ENCODE measurements at places on chromosomes 16 and 17. TPM values are rescaled to one million over a fixed set of nuclear protein-coding genes. Genes with fewer than 3 reads are reported as not detected.

- DNase-seq: no peak
Observed at GRCh38 chr17:35750526-35751395, 2.3 kb downstream of the GAS2L2 start.

- no peak for DNase-seq
Observed at GRCh38 chr16:86892509-86892908, 314.2 kb downstream of the FOXL1 start.

DNA sequence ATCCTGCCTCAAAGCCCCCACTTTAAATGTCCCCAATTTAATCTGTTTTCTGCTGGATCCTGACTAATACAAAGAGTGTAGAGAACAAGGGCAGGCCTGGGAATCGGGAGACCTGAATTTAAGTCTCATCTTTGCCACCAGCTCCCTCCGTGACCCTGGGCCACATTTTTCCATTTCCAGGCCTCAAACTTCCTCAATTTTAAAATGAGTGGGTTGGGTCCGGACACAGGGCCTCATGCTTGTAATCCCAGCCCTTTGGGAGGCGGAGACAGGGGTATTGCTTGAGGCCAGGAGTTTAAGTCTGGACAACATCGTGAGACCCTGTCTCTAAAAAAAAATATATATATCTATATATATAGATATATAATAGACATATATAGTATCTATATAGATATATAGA, 61.4 kb downstream of the SRL start:
- DNase-seq: no peak

Gene TMEM231
- total RNA-seq: 1.8 TPM

Gene FOXN1
- not detected for total RNA-seq

- DNase-seq: no peak
Observed at GRCh38 chr16:64206862-64207261, 915.0 kb downstream of the CDH11 start.

- DNase-seq: no peak
Observed at GRCh38 chr16:60261425-60261824, 1527.3 kb upstream of the GOT2 start.

DNA sequence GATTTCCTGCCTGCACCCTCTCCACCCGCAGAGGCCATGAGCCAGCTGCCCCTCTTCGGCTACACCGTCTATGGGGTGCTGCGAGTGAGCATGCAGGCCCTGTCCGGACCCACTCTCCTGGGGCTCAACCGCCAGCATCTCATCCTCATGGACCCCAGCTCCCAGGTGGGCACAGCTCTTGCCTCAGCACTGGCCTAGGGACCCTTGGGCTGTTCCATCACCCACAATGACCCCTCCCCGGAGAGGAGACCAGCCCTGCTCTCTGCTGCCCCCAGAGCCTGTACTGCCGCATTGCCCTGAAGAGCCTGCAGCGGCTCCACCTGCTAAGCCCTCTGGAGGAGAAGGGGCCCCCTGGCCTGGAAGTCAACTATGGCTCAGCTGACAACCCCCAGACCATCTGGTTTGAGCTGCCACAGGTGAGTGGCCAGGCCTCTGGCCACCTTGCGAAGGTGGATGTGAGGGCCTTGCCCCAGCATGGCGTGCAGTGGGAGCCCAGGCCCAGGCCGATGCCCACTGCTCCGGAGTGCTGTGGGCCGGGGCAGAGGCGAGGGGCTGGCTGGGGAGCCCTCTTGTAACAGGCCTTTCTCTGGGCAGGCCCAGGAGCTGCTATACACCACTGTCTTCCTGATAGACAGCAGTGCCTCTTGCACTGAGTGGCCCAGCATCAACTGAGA, 7.3 kb upstream of the SMIM5 start:
- DNase-seq: no peak

Gene TMEM170A
- total RNA-seq: 12.1 TPM

Gene SEPTIN12
- not detected for total RNA-seq

GRCh38 chr17:38703742-38704605, 1.1 kb upstream of the MLLT6 start:
- peak; percentile 92 for DNase-seq

DNA sequence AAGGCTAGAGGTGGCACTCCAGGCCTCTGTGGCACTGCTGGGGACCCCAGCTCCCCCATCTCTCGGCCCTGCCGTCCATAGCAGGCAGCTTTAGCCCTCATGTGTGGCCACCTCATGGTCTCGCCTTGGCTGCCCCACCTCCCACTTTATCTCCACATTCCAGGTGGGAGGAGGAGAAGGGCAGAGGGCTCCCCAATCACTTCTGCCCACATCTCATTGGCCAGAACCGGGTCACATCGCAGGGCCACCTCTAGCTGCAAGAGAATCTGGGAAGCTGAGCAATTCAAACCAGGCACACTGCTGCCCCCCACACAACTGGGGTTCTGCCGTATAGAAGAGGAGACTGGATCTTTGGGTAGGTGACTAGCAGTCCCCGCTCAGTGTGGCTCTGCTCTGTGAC, 1.6 kb downstream of the DRC7 start:
- no peak for DNase-seq

Gene ZNF207
- 48.0 TPM for total RNA-seq

DNA sequence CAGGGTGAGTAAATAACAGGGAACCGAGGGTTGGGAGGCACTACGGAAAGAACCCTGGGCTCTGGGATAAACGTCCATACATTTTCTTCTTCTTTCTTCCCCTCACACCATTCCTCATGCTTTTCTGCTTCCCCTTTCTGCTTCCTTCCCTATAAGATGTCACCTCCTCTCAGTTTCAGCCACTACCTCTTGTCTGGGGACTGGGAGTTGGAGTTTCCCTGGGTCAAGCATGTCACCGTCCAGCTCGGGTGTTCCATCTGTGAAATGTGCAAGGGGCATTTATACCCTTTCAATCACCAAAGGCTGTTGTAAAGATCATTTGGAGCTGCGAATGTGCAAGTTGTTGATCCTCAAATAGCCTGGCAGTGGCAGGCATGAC, 17.5 kb upstream of the CCL22 start:
- no peak for DNase-seq

DNA sequence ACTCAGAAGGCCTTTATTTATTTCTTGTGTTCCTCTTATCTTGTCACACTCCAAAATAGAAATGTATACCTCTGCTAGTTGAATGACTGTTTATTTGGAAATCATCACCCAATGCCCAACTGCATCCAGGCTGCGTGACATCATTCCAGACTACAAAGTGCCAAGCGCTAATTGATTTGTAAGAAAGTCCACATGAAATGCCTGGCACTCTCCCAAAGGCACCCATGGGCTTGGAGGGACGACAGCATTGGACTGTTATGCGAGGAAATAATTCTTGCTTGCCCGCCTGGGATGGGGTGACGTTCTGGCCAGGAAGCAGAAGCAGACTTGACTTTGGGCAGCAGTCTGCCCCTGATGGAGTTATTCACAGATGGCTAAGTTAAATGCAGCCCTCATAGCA, 165.9 kb downstream of the CDH13 start:
- peak; percentile 22 for DNase-seq

DNA sequence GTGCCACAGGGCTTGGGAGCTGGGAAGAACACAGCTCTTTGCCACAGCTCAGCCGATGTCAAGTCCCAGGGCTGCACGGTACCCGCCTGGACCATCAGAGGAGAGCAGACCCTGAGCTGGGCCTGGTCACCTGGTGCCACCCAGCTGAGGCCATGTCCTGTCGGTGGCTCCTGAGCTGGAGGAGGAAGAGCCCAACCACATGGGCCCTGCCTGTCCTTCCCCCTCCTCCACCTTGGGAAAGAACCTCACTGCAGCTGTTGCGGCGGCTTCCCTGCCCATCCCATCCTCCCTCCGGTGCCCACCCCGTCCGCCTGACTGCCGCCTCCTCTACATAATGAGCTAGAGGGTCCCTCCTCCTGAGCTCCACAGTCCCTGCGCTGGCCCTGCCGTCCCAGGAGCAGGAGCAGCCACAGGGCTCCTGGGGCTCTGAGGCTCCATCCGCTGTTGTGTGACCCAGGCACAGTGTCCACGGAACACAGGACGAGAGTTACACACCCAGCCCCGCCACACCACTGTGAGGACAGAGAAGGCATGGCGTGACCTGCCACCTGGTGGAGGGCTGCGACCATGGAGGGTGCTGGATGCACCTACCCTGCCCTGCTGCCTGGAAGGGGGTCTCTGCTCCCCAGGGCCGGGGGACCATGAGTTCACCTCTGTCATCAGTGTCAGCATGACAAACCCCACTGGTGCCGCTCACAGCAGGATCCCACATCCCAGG, 21.4 kb upstream of the CHMP6 start:
- DNase-seq: no peak

GRCh38 chr17:17892731-17893130, 55.9 kb upstream of the SREBF1 start:
- no peak for DNase-seq
